AML-193 (cell line): ENCODE measurements at places on chromosomes 2 and 18.
A peak's percentile ranks its signal among the peaks of the same experiment; 100 is the strongest.

GRCh38 chr18:666628-667027, 9.2 kb downstream of the TYMS start:
- no peak for DNase-seq

GRCh38 chr2:29629495-29629894, 291.9 kb downstream of the ALK start:
- DNase-seq: no peak

GRCh38 chr2:224528171-224528570, 57.0 kb downstream of the CUL3 start:
- DNase-seq: no peak

- no peak for DNase-seq
Measured at GRCh38 chr2:85440729-85441128, 22.2 kb downstream of the SH2D6 start.

- no peak for DNase-seq
Measured at GRCh38 chr2:11752906-11753305, 6.5 kb downstream of the LPIN1 start.

GRCh38 chr2:144517866-144518747, 1.8 kb downstream of the ZEB2 start:
- peak; percentile 18 for DNase-seq

DNA sequence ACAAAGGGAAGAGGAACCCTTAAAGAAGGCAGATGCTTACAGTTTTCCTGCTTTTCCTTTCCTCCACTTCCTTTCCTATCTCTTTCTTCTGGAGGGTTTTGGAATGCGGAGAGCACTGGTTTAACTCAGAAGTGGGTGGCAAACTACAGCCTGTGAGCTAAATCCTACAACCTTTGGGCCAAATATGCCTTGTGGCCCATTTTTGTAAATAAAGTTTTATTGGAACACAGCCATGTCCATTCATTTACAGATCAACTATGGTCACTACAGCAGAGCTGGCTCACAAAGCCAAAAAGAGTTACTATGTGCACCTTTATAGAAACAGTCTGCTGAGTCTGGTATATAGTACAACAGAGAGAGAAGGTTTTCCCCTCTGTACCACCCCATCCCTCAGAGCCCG, 69.1 kb downstream of the CCDC93 start:
- no peak for DNase-seq

- no peak for DNase-seq
Measured at GRCh38 chr2:225318440-225318839, 81.1 kb upstream of the NYAP2 start.

- DNase-seq: no peak
Measured at GRCh38 chr2:210158236-210158635, 13.0 kb downstream of the KANSL1L start.

GRCh38 chr2:223054193-223054781, 2.3 kb downstream of the KCNE4 start:
- no peak for DNase-seq

GRCh38 chr2:217951521-217952247, 51.1 kb downstream of the TNS1 start:
- DNase-seq: no peak

GRCh38 chr2:201149064-201149820, 33.3 kb downstream of the CFLAR start:
- no peak for DNase-seq

- no peak for DNase-seq
Measured at GRCh38 chr18:46449499-46449898, 207.5 kb downstream of the LOXHD1 start.

DNA sequence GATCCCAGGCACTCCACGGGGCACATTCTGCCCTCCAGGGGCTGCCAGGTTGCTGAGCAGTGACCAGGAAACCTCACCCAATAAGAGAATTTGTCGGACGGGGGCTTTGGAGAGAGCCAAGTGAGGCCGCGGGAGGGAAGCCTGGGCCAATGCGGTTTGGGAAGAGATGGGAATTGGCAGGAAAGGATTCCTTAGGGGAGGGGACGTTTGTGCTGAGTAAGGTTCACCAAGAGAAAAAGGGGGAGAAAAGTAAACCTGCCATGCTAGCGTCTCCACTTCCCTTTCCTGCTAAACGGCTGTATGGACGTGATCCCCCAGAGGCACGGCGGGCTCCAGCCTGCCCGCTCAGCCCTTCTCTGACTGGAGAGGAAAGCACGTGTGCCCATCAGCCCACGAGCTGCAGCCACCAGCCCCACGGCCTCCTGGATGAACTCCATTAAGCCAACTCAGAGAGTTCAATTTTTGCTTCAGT, 194.4 kb upstream of the ID2 start:
- no peak for DNase-seq

GRCh38 chr2:64220265-64220664, 76.0 kb upstream of the PELI1 start:
- peak; percentile 63 for DNase-seq

DNA sequence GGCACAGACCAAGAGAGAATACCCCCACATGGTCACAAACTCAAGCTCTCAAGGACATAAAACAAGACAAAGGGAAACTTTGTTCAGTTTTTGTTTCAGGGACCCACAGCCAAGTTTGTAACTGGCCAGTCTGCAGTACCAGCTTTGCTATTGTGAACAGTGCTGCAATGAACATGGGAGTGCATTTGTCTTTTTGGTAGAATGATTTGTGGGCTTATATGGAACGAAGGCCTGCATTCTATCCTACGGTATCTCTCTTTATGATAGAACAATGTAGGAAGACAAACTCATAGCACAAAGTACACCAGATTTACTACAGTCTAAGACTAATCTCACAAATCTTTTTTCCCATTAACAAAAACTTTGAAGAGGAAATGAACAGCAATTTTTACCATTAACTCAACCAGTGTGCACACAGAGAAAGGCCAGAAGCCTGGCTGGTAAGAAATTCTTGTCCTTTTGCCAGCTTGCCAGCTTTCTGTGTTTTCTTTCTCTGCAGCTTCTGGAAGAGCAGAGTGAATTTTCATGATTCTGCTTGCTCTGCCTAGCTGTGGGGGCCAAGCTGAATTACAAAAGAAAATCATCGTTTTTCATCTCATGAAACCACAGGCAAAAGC, 37.1 kb upstream of the FEZ2 start:
- DNase-seq: no peak
